ENCODE measurements at places on chromosomes 6 and 20. TPM values are rescaled to one million over a fixed set of nuclear protein-coding genes. Genes with fewer than 3 reads are reported as not detected.

- no peak for DNase-seq
Measured at GRCh38 chr6:79862126-79862525, 85.2 kb downstream of the ELOVL4 start.

DNA sequence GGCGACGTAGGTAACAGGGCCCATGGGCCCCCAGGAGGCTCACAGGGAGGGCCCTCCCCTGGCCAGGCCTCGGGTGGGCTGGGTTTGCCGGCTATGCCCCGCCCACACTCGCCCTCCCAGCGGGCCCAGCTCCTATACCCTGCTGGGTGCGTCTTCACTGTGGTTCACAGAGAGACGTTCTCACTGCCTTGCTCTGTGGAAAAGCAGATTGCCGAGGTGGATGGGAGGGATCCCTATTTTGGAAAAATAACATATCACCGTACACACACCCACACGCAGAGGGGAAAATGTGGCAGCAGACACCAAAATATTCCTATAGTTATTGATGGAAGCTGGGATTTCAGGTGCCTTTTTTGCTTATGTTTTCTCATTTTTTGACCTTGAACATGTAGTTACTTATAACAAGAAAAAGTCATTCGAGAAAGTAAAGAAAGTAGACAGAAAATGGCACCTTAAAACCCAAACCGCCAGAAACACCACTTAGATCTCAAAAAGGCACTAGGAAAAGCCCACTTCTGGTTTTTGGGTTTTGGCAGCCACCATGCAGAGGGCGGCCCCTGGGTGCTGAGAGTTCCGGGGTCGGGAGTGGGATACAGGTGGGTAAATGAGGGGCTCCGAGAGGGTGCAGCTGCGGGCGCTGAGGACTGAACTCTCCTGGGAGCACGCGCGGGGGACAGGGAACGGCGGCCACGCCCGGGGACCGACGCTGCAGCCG is 49.4 kb downstream of the TMEM242 start:
- DNase-seq, result peak; percentile 91

- DNase-seq, result no peak
Measured at GRCh38 chr6:14121936-14122344, 4.4 kb downstream of the CD83 start.

GRCh38 chr20:25632940-25633790 is 9.4 kb upstream of the NANP start:
- DNase-seq, result no peak

- DNase-seq, result no peak
Measured at GRCh38 chr20:4702562-4703280, 19.0 kb upstream of the PRND start.

DNA sequence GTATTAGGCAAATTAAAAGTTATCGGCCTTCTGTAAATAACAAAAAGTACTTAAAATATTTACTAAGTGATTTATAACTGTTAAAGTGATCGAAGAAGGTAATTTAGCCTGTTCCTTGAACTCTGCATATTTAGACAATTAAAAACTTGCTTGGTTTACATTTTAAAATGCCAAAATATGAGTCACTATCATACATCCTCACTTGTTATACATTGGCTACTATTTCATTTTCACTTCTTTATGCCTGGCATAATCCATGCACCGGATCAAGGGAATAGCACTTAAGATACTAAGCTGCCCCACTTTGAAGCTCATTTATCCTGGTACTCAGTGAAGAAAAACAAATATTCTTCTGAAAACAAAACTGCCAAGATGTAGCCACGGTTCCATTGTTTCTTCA is 344.6 kb downstream of the UBE3D start:
- DNase-seq, result no peak

GNMT gene
- total RNA-seq, result 0.68 TPM

MMUT gene
- 9.7 TPM for total RNA-seq

BHLHE23 gene
- total RNA-seq, result not detected

LIN28B gene
- not detected for total RNA-seq

HSPA1L gene
- 3.2 TPM for total RNA-seq
